ENCODE measurements at places on chromosomes 7 and 10. TPM values are rescaled to one million over a fixed set of nuclear protein-coding genes. Genes with fewer than 3 reads are reported as not detected.

DNA sequence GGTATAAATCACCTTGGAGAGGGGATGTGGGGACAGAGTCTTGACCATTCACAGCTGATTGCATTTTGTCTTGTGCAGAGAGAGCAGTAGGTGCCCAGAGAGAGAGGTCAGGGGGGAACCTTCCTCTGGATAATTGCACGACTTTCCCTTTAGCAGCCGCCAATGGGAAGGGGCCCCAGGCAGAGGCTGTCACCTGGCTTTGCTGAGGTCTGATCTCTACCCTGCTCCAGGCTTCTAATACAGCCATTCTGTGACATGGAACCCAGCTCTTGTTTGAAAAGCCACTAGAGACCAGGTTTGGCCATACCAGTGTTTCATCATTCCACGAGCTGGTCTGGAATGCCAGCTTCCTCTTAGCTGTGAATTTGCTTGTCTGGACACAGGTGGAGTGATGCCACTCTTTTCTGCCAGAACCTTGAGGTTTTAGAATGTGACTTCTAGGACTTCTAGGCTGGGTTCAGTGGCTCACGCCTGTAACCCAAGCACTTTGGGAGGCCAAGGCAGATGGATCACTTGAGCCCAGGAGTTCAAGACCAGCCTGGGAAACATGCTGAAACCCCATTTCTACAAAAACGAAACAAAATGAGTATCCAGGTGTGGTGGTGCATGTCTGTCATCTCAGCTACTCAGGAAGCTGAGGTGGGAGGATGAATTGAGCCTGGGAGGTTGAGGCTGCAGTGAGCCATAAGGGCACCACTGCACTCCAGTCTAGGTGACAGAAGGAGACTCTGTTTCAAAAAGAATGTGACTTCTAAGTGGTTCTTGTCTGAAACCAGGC, 159.9 kb downstream of the CAMK1D start:
- H3K27ac ChIP-seq = peak overlapping the region; percentile 43
- no peak overlapping the region for H3K4me3 ChIP-seq

DNA sequence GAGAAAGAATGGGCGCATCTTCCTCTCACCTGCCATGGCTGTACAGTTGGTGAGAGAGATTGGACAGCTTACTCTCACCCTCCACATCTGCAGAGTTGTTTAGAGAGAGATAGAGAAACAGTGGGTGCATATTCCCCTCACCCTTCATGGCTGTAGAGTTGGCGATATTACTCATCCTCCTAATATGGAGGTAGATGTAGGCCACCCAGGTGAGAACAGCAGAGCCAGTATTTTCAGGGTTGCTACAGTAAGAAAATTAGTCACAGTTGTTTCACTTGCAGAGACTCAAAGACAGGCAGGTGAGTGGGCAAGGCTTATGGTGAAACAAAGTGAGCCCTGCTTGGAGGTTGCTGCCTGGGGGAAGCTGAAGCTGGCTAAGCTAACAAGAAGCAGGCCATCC, 65.0 kb upstream of the PFKP start:
- no peaks in the 10 kb centered on the region for H3K4me1 ChIP-seq
- H3K27me3 ChIP-seq = peaks cover 17% of the 10 kb centered on the region
- no peak overlapping the region for H3K27ac ChIP-seq
- DNase-seq = no peak
- H3K36me3 ChIP-seq = no peaks in the 10 kb centered on the region

GRCh38 chr7:7263297-7264230, 81.2 kb downstream of the C1GALT1 start:
- no peak overlapping the region for H3K27ac ChIP-seq
- no peaks in the 10 kb centered on the region for H3K36me3 ChIP-seq
- no peak for DNase-seq
- H3K4me1 ChIP-seq = peaks cover 5% of the 10 kb centered on the region
- H3K4me3 ChIP-seq = no peak overlapping the region

DNA sequence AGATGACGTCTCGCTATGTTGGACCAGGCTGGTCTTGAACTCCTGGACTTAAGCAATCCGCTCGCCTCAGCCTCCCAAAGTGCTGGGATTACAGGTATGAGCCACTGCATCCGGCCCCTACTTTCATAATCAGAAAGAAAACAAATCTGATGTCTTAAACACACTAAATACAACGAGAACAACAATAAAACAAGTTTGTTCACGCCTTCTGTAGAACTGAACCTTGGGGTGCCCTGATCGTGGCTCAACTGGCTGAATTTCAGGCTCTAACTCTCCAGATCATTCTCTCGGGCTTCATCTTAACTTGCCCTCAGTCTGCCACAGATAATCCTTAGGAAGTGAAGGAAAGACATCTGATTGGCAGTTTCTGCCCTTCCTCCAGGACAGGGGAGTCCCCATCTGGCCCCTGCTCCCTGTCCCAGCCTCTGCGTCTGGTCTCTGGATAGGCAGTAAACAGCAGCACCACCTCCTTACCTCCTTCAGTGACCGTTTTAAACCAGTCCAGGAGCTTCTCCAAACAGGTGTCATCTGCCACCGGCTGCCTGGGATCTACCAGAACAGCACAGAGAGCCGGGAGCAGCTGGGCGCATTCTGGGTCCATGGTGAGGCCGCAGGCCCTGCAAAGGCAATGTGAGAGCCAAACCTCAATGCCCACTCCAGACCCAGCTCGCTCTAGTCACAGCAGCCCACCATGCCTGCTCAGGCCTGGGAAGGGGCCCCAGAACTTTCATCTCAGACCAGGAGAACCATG, 1.3 kb downstream of the BRAT1 start:
- H3K4me1 ChIP-seq = peaks cover 30% of the 10 kb centered on the region
- H3K36me3 ChIP-seq = no peaks in the 10 kb centered on the region
- peak overlapping the region; percentile 91 for H3K4me3 ChIP-seq
- no peaks in the 10 kb centered on the region for H3K27me3 ChIP-seq

- peaks cover 16% of the 10 kb centered on the region for H3K27me3 ChIP-seq
- DNase-seq = no peak
- H3K36me3 ChIP-seq = no peaks in the 10 kb centered on the region
- no peak overlapping the region for H3K27ac ChIP-seq
- no peak overlapping the region for H3K4me3 ChIP-seq
Measured at GRCh38 chr7:94431619-94432280, 37.1 kb downstream of the COL1A2 start.

DNA sequence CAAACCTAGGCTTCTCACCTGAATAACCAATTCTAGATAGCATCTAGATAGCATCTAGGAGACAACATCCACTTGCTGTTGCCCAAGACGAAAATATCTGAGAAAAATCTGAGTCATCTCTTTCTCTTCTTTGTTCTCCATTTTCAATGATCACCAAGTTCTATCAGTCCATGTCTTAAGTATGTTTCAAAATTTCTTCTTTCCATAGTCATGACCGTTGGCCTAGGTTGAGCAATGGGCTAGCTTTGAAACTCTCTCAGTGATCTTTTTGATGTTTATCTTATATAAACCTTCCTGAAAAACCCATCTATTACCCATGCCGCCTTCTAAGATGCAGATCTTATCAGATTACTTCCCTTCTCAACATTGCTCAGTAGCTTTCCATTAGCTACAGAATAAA, 23.4 kb upstream of the CASD1 start:
- no peak overlapping the region for H3K4me3 ChIP-seq
- H3K36me3 ChIP-seq = no peaks in the 10 kb centered on the region
- H3K27me3 ChIP-seq = peaks cover 51% of the 10 kb centered on the region

- H3K4me1 ChIP-seq = no peaks in the 10 kb centered on the region
- no peak overlapping the region for H3K4me3 ChIP-seq
- no peaks in the 10 kb centered on the region for H3K27me3 ChIP-seq
- no peak overlapping the region for H3K27ac ChIP-seq
Measured at GRCh38 chr10:67319976-67320375, 376.0 kb downstream of the CTNNA3 start.

- peaks cover 5% of the 10 kb centered on the region for H3K27me3 ChIP-seq
- H3K4me1 ChIP-seq = peaks cover 21% of the 10 kb centered on the region
- H3K27ac ChIP-seq = peak overlapping the region; percentile 82
Measured at GRCh38 chr7:139825666-139826290, 3.3 kb upstream of the TBXAS1 start.

PIP gene
- total RNA-seq = not detected

CPXM2 gene
- not detected for total RNA-seq

GRCh38 chr10:36526033-36526432, 599.4 kb upstream of the ANKRD30A start:
- no peak overlapping the region for H3K27ac ChIP-seq
- no peaks in the 10 kb centered on the region for H3K27me3 ChIP-seq
- DNase-seq = no peak

- no peaks in the 10 kb centered on the region for H3K36me3 ChIP-seq
- DNase-seq = no peak
Measured at GRCh38 chr10:6128591-6129251, 39.9 kb downstream of the RBM17 start.

- DNase-seq = no peak
- peaks cover 29% of the 10 kb centered on the region for H3K4me1 ChIP-seq
- no peak overlapping the region for H3K27ac ChIP-seq
- H3K27me3 ChIP-seq = no peaks in the 10 kb centered on the region
Measured at GRCh38 chr7:55457801-55458200, 92.7 kb downstream of the LANCL2 start.

NACAD gene
- 0.15 TPM for total RNA-seq

GRCh38 chr10:114021154-114021553, 22.5 kb upstream of the ADRB1 start:
- H3K4me1 ChIP-seq = peaks cover 16% of the 10 kb centered on the region
- no peak for DNase-seq
- peaks cover 6% of the 10 kb centered on the region for H3K36me3 ChIP-seq
- H3K27me3 ChIP-seq = peaks cover 27% of the 10 kb centered on the region

ZNF727 gene
- 0.17 TPM for total RNA-seq

DNA sequence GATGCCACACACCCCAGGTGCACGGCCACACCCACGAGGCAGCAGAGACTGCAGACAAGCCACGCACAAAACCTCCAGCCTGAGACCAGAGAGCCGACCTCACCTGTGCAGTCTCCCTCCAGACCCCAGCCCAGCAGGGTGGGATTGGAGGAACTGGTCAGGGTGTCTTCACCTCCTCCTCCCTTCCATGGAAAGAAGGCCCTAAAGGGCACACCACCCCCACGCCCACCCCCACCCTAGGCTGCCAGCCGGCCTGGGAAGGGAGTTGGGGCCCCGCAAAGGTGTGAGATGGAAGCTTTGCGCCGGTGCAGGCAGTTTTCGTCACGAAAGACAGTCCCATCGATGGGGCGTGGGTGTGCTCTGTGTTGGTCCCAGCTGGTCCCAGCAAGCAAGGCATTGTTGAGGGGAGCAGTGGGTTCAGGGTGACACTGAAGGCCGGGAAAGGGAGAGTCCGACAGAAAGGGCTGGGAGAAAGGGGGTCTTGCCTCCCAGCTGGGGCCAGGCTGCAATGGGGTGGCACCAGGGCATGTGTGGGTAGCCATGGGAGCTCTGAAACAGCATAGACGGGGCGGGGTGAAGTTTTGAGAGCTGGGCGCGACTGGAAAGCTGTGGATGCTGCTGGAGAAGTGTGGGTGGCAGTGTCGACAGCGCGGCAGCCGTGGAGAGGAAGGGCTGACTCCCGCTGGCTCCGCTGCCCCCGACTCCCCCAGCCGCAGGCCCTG, 349.2 kb downstream of the GLRX3 start:
- H3K4me3 ChIP-seq = no peak overlapping the region
- no peak overlapping the region for H3K27ac ChIP-seq
- no peaks in the 10 kb centered on the region for H3K4me1 ChIP-seq
- no peaks in the 10 kb centered on the region for H3K36me3 ChIP-seq

- H3K36me3 ChIP-seq = no peaks in the 10 kb centered on the region
- no peak overlapping the region for H3K27ac ChIP-seq
- H3K4me3 ChIP-seq = no peak overlapping the region
- DNase-seq = no peak
Measured at GRCh38 chr7:91286432-91286831, 22.2 kb downstream of the FZD1 start.

DNA sequence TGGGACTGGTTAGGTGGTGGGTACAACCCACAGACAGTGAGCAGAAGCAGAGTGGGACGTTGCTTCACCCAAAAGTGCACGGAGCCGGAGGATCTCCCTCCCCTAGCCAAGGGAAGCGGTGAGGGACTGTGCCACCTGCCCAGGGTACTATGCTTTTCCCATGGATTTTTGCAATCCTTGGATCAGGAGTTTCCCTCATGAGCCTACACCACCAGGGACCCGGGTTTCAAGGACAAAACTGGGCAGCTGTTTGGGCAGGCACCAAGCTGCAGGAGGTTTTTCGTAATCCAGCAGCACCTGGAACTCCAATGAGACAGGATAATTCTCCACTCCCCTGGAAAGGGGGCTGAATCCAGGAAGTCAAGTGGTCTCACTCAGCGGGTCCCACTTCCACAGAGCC, 209.1 kb upstream of the CXCL12 start:
- H3K27me3 ChIP-seq = no peaks in the 10 kb centered on the region
- H3K4me3 ChIP-seq = no peak overlapping the region
- no peak for DNase-seq
- no peaks in the 10 kb centered on the region for H3K4me1 ChIP-seq

CYP3A7 gene
- not detected for total RNA-seq

MRPS33 gene
- total RNA-seq = 30.6 TPM

GRCh38 chr10:69321039-69321715, 42.9 kb downstream of the HK1 start:
- no peaks in the 10 kb centered on the region for H3K36me3 ChIP-seq
- peak overlapping the region; percentile 98 for H3K4me3 ChIP-seq
- peaks cover 31% of the 10 kb centered on the region for H3K4me1 ChIP-seq
- no peaks in the 10 kb centered on the region for H3K27me3 ChIP-seq
- DNase-seq = no peak

PHKG1 gene
- 10.1 TPM for total RNA-seq

MICU1 gene
- total RNA-seq = 19.1 TPM

GRCh38 chr10:6751363-6751762, 171.3 kb upstream of the PRKCQ start:
- no peak overlapping the region for H3K4me3 ChIP-seq
- no peak overlapping the region for H3K27ac ChIP-seq
- H3K27me3 ChIP-seq = peaks cover 41% of the 10 kb centered on the region

GRCh38 chr10:80500572-80501380, 36.9 kb upstream of the SH2D4B start:
- no peak for DNase-seq
- H3K4me1 ChIP-seq = peaks cover 87% of the 10 kb centered on the region
- H3K4me3 ChIP-seq = peak overlapping the region; percentile 64
- H3K27ac ChIP-seq = peak overlapping the region; percentile 93
- peaks cover 11% of the 10 kb centered on the region for H3K36me3 ChIP-seq
- H3K27me3 ChIP-seq = no peaks in the 10 kb centered on the region

- no peak for DNase-seq
- no peak overlapping the region for H3K27ac ChIP-seq
- no peaks in the 10 kb centered on the region for H3K36me3 ChIP-seq
- H3K4me3 ChIP-seq = peak overlapping the region; percentile 21
- peaks cover 9% of the 10 kb centered on the region for H3K27me3 ChIP-seq
- H3K4me1 ChIP-seq = peaks cover 3% of the 10 kb centered on the region
Measured at GRCh38 chr7:523347-524336, 4.0 kb upstream of the PDGFA start.

DNA sequence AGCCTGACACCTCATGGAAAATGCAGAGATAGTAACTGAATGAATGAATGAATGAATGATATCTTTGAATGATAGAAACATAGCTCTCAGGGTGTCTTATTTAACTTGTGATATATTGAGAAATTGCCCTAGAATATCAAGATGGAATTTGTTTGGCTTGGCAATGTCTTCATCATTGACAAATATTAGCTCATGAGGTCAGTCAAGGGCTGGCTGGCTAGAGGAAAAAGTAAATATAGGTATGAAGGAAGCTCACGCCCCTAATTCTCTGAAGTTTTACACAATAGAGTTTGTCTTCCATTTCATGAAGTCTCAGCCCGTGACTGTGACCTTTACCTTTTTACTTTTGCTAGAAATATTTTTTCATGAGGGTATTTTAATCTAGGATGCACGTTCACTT, 305.2 kb downstream of the ADARB2 start:
- peaks cover 11% of the 10 kb centered on the region for H3K27me3 ChIP-seq
- H3K4me3 ChIP-seq = no peak overlapping the region
- H3K4me1 ChIP-seq = no peaks in the 10 kb centered on the region

All from T-helper 17 cell (primary cell).